ENCODE measurements at places on chromosomes 7 and 10. TPM values are rescaled to one million over a fixed set of nuclear protein-coding genes. Genes with fewer than 3 reads are reported as not detected.

CYP26C1 gene
- 0.04 TPM for polyA plus RNA-seq

ZNF503 gene
- 22.3 TPM for polyA plus RNA-seq

CCL26 gene
- 0.47 TPM for polyA plus RNA-seq

RPP38 gene
- polyA plus RNA-seq, result 9.2 TPM

SOSTDC1 gene
- not detected for polyA plus RNA-seq

DOCK4 gene
- polyA plus RNA-seq, result 5.5 TPM

PWWP2B gene
- polyA plus RNA-seq, result 25.2 TPM

PRR15 gene
- 1.5 TPM for polyA plus RNA-seq

MNX1 gene
- polyA plus RNA-seq, result 21.0 TPM

SEMA4G gene
- polyA plus RNA-seq, result 36.4 TPM

RBM17 gene
- polyA plus RNA-seq, result 101 TPM

TMEM178B gene
- polyA plus RNA-seq, result 2.2 TPM

BRAT1 gene
- 44.7 TPM for polyA plus RNA-seq

MCM10 gene
- polyA plus RNA-seq, result 0.05 TPM

NCF1 gene
- 0.99 TPM for polyA plus RNA-seq

ITGA8 gene
- polyA plus RNA-seq, result 1.1 TPM

DYNC1I1 gene
- 5.5 TPM for polyA plus RNA-seq

KCP gene
- 0.95 TPM for polyA plus RNA-seq

CD36 gene
- polyA plus RNA-seq, result 15.2 TPM

BTBD16 gene
- 0.34 TPM for polyA plus RNA-seq

PCGF5 gene
- 12.7 TPM for polyA plus RNA-seq

DNAJC30 gene
- 5.1 TPM for polyA plus RNA-seq

PALD1 gene
- polyA plus RNA-seq, result 12.4 TPM

SORBS1 gene
- polyA plus RNA-seq, result 11.4 TPM

NEBL gene
- 8.8 TPM for polyA plus RNA-seq

TMEM176B gene
- 16.4 TPM for polyA plus RNA-seq

SPOCK2 gene
- 2.0 TPM for polyA plus RNA-seq

TBL2 gene
- polyA plus RNA-seq, result 26.1 TPM

KLLN gene
- 0.23 TPM for polyA plus RNA-seq

C10orf53 gene
- not detected for polyA plus RNA-seq

SFTPD gene
- polyA plus RNA-seq, result 5.9 TPM

NOBOX gene
- polyA plus RNA-seq, result not detected

ARL3 gene
- polyA plus RNA-seq, result 2.4 TPM

AGR2 gene
- polyA plus RNA-seq, result 2.3 TPM

TMEM176A gene
- polyA plus RNA-seq, result 17.4 TPM

STEAP4 gene
- 3.2 TPM for polyA plus RNA-seq

EN2 gene
- not detected for polyA plus RNA-seq

CALHM1 gene
- polyA plus RNA-seq, result not detected

TDRD1 gene
- 0.08 TPM for polyA plus RNA-seq

All from pancreas (tissue), 10 donors.